NCI-H187 treated with DMSO at 0.1 percent for 48 hours (cell line): ENCODE measurements at places on chromosomes 3 and 15.

GRCh38 chr3:20185331-20185678 lies 701 bp downstream of the SGO1 start:
- no peak for DNase-seq

DNA sequence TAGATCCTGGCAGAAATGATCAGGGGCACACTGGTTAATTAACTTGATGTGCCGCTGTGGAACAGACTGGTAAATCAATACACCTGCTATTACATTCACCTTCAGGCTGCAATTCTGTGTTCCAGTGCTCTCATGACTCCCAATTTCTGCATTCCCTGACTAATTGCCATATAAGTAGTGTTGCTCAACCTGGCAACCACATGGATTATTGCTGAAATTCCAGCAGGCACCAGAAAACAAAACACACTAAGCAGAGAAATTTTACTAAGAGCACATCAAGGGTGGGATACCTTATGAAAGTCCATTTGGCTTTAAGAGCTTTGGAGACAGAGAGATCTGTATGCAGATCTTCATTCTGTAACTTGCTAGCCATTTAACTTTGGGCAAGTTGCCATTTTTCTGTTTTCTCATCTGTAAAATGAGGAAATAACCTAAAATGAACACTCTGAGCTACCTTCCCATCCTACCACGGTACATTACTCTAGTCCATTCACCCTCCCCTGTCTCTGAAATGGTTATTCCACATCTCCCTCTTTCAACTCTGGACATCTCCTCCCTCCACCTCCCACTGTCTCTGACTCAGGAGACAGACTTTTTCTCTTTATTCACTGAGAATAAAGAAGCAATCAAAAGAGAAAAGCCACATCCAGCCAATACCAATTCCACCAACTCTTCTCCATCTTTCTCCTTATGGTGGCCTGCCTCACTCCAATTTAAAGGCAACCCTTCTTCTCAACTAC lies 54.6 kb downstream of the STAC start:
- DNase-seq: no peak

DNA sequence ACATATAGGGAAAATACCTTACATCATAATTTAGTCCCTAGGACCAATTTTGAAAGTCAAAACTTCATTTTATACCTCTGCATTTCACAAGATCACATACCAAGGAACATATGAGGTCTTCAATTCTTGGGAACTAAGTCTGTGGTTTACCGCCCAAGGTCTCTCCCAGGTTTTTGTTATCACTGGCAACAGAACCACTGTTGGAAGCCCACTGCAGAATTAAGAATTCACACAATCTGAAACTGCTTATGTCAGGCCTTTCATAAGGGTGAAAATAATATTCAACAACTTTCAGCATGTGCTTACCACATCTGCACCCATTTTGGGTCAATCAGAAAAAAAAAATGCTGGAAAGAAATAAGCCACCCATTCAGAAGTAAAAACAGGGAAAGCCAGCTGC lies 107.2 kb upstream of the MME start:
- no peak for DNase-seq

- DNase-seq: no peak
These were observed 112.6 kb downstream of the DNAJB8 start for GRCh38 chr3:128353991-128354687.

- no peak for DNase-seq
These were observed 19.2 kb downstream of the DYNC1LI1 start for GRCh38 chr3:32551496-32551895.

GRCh38 chr15:76185716-76186115 lies 125.6 kb downstream of the ETFA start:
- DNase-seq: no peak

DNA sequence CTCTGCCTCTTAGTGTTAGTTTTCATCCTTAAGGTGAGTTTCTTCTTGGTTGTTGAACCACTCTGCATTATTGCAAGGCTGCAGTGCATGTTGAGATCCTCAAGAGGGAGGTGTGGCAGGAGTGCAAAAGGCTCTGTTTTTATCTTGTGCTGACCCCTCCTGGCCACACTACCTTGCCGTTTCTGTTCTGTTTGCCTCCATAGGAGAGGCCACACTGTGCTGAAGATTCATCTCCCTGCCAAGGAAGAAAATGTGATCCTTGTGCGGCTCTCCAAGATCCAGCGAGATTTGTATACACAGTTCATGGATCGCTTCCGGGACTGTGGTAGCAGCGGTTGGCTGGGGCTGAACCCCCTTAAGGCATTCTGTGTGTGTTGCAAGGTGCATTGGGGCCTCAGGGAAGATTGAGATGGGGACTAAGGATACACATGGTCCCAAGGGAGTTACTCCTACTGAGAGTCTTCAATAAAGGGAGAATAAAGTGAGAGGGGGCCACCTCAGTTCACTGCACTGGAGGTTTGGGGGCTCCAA lies 33.0 kb upstream of the TEX264 start:
- DNase-seq: no peak

GRCh38 chr3:43296565-43296964 lies 10.2 kb downstream of the SNRK start:
- no peak for DNase-seq

DNA sequence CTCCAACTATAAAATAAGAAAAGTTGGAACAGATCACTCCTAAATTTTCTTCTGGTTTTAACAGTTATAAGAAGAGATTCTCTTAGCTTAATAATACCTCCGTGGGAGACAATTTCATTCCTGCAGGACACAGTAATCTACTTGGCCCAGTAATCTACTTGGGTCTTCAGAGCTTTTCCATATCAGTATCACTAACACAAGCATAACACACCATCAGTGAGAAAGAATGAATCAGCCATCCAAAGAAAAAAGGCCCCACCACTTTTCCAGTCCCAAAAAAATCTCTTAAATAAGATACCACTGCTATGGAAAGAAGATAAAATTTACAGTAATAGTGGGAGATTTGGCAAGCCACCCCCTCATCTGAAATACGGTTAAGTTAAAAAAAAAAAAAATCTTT lies 20.2 kb downstream of the SIN3A start:
- no peak for DNase-seq

DNA sequence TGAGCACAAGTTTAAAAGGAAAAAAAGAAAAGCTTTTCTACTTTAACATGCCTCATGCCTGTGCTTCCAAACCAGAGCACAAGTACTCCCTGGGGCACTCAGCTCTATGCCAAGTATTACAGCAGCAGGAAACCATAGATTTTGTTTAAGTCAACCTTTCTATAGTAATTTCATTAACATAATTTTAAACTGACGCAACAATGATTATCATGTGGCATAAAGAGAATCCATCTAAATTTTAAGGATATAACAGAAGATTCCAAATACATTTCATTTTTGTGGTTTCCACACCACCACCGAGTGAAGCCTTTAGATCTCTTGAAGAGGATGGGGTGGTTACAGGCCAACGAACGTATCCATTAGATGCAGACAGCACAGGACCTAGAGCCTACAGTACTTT lies 112.1 kb downstream of the TNIK start:
- no peak for DNase-seq

GRCh38 chr3:137615659-137616418 lies 148.3 kb upstream of the SOX14 start:
- DNase-seq: no peak

GRCh38 chr15:82570721-82571508 lies 30.7 kb upstream of the RPS17 start:
- DNase-seq: no peak

DNA sequence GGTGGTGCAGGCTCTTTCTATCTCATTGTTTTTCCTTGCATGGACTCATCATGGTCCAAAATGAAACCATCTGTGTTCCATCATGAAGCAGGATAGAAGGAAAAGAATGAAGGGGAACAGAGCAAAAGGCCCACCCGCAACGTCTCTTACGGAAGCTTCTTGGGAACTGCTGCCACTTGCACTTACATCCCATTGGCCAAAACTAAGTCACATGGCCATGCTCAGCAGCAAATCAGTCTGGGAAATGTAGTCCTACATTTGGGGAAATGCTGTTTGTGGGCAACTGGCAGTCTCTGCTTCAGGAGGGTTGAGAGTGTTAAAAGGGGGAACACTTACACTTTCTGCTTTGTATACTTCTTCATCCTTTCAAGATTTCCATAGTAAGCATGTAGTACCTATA lies 191.6 kb downstream of the SV2B start:
- DNase-seq: no peak

GRCh38 chr3:120324190-120324589 lies 25.0 kb downstream of the LRRC58 start:
- DNase-seq: no peak

GRCh38 chr3:72033666-72034428 lies 248.9 kb upstream of the PROK2 start:
- DNase-seq: no peak

GRCh38 chr3:71776538-71776937 lies 8.4 kb downstream of the PROK2 start:
- DNase-seq: no peak

DNA sequence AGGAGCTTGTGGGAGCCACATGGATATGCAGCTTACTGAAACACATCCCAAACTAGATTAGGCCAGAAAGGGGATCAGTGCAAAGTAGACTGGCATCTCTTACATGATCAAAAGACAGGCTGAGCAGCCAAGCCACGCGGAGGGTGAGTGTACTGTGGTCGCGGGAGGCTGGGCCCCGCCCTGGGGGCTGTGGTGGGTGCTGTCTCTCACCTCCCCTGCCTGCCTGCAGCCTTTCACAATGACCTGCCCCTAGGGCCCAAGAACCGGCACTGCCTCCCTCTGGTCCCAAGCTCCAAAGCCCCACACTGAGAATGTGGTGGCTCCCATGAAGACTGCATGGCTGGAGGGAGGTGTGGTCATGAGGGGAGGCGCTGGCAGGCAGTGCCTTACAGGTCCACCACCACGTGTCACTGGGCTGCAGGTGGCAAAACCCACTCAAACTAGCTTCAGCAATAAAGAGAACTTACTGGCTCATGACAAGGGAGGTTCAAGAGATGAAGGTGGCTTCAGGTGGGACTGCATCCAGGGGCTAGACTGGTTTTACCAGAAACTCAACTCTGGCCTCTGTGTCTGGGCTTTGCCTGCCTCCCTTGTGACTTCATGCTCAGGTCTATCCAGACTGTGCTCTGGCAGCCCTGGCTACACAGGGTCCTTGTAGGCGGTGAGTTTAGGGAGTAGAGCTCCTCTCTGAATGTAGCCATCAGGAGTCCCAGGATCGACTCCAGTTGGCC lies 27.4 kb upstream of the PLXND1 start:
- no peak for DNase-seq

GRCh38 chr3:66361356-66361755 lies 139.5 kb downstream of the LRIG1 start:
- DNase-seq: no peak

GRCh38 chr3:145807990-145808389 lies 353.0 kb downstream of the PLOD2 start:
- no peak for DNase-seq

GRCh38 chr3:79003994-79004393 lies 763.8 kb downstream of the ROBO1 start:
- no peak for DNase-seq

GRCh38 chr15:100909989-100910955 lies 8.9 kb upstream of the LRRK1 start:
- no peak for DNase-seq

DNA sequence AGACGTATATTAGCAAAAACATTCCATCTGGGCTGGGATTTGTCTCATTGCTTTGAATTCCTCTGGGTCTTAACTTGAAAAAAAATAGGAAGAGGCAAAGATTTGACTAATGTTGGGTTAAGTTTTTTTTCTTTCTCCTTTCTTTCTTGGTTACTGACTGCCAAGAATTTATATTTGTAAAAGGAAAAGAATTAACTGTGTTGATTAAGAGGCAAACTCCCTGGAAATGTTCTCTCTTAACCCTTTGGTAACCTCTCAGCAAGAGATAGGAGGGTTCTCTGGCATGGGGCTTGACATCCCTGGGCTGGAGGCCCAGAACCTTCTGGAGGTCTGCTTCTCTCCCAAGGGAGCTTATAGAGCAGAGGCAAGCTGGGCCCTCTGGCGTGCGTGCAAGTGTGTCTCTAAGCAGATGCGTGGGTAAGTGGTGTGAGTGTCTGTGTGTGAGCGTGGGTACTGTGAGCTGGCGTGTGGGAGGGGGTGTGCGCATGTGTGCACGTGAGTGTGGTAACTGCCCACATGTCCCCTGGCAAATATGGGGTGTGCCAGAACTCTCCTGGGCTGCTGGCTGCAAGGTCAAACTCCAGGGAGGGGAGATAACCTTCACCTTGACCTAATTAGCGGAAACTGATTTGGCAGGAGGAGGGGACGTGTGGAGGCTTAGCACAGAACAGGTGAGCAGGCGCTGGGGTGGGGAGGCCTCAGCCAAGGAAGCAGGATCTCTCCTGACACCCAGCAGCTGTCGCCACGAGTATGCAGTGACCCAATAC lies 49.4 kb upstream of the MAGEF1 start:
- DNase-seq: no peak

- no peak for DNase-seq
These were observed 63.4 kb upstream of the C15orf39 start for GRCh38 chr15:75138016-75138999.

GRCh38 chr3:152811974-152812760 lies 22.8 kb upstream of the P2RY1 start:
- no peak for DNase-seq

DNA sequence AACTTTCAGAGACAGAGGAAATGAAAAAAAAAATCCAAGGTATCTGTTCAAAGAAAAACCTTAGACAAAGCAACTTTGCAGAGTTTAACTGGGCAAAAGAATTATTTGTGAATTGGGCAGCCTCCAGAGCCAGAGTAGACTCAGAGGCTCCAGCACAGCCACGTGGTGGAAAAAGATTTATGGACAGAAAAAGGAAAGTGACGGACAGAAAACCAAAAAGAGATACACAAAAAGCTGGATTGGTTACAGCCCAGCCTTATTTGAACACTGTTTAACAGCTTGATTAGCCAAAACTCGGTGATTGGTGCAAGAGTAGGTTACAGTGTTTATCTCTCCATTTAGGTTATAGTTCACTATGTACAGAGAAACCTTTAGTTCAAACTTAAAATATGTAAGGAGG lies 23.7 kb upstream of the GPD1L start:
- DNase-seq: no peak

GRCh38 chr3:31758322-31758965 lies 222.6 kb downstream of the OSBPL10 start:
- no peak for DNase-seq

DNA sequence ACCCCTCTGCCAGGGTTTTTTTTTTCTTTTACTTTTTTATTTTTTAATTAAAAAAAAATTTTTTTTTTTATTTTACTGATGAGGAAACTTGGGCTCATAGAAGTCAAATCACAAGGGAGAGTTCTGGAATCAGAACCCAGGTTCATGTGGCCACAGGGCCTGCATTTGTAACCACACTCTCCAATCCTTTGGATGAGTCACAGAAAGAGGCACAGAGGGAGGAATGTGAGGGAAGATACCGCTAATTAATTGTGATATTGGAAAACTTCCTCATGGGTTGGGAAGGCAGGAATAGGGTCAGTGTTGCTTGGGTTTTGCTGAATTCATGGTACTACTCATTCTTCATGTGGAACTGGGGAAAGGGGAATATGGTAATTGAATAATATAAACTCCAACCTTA lies 132.9 kb upstream of the SLC6A11 start:
- DNase-seq: no peak

- DNase-seq: no peak
These were observed 2.0 kb downstream of the PDIA5 start for GRCh38 chr3:123068601-123069381.

- DNase-seq: no peak
These were observed 3.8 kb downstream of the STT3B start for GRCh38 chr3:31536497-31536896.
